ENCODE measurements at places on chromosomes 1 and 21.

DNA sequence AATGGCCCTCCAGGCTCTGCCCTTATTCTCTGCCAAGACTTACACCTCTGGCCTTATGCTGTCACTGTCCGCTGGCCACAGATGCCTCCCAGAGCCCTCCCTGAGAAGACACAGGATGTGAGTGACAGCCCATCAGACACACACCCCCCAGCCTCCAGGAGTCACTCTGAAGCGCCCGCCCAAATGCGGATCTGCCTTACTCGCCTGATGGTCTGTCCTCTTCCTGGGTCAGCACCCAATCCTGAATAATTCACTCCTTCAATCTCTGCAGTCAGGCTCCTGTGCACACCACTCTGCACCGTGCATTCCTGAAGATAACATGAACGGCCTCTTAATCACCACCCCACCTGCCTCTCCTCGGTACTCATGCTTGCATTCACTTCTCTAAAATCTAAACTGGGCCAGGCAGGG is 14.7 kb downstream of the CLSTN1 start:
- DNase-seq: peak; percentile 41

- no peak for DNase-seq
These were observed 55.8 kb downstream of the FBXO2 start for GRCh38 chr1:11598461-11598860.

GRCh38 chr1:201013991-201014815 is 9.3 kb downstream of the KIF21B start:
- DNase-seq: no peak

DNA sequence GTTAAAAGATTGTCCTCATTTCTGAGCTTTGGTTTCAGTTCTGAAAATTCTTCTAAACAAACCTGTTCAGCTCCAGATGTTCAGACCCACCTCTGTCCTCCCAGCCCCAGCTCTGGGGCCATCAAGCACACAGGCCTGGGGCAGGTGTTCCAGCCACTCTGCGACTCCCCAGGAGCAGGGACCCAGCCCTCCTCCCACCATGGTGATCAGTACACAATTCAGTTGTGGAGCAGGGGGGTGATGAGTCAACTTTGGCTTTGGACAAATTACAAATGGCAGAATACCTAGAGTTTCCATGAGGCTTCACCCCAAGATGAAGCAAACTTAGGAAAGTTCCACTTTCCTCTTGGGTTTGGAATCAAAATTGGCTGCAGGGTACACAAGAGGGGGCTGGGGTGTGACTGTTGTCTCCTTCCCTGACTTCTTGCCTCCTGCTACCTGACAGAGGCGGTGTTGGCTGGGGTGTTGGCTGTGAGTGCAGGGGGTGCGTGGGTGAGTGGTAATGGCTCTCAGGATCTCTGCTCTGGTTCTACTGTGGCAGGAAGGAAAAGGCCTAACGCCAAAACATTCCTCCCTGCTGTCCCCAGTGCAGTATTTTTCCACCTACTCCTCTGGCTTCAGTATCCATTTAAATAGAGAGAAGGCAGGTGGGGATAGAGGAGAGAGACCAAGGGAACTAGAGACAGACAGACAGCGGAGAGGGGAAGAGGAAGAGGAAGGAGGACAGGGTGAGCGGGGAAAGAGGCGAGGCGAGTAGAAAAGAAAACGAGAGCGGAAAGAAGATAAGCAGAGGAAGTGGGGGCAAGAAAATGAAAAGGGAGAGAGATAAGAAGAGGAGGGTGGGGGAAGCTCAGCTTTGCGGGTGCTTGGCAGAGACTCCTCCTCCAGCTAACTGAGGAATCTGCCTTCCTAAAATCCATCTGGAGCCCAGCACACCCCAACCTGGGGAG is 20.6 kb upstream of the LRRN2 start:
- no peak for DNase-seq

DNA sequence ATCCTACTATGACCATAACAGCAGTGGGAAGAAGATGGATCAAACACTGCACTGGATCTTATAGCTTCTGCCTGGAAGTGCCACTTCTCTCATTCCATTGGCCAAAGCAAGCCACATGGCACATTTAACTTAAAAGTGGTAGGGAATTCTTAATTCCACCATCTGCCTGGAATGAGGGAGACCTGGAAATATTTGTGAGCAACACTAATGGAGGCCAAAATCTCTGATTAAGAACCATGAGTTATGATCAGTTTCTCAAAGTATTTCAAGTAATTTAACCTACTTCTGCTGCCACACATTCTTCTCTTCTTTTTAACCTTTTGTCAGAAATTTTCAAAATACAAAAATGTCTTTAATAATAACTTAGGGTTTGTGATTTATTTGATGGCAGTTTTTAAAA is 154.0 kb upstream of the C1orf87 start:
- no peak for DNase-seq

GRCh38 chr1:244381878-244382565 is 69.7 kb downstream of the ADSS2 start:
- DNase-seq: no peak

- DNase-seq: no peak
These were observed 77.7 kb downstream of the SLC16A1 start for GRCh38 chr1:112878321-112878720.

GRCh38 chr21:44253832-44254710 is 7.6 kb downstream of the DNMT3L start:
- peak; percentile 70 for DNase-seq

DNA sequence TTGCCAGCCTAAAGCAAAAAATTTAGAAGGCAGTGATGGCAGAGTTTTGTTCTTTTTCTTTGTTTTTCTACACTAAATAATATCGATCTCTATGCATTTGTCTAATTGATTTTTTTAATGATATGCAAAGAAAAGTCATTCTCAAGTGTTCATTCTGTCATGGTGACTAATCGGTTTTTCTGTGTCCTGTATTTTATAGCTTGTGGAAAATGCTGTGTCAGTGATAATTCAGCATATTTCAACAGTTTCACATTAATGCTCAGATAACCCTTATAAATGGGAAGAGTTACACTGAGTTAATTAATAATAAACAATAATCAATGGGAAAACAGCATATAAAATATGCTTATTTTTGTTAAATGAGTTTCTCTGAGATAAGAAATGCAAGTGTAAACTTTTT is 824.9 kb downstream of the AMY1C start:
- no peak for DNase-seq

GRCh38 chr1:150225546-150225945 is 10.4 kb downstream of the ANP32E start:
- DNase-seq: no peak

- DNase-seq: no peak
These were observed 96.0 kb upstream of the BTG3 start for GRCh38 chr21:17708522-17709265.

DNA sequence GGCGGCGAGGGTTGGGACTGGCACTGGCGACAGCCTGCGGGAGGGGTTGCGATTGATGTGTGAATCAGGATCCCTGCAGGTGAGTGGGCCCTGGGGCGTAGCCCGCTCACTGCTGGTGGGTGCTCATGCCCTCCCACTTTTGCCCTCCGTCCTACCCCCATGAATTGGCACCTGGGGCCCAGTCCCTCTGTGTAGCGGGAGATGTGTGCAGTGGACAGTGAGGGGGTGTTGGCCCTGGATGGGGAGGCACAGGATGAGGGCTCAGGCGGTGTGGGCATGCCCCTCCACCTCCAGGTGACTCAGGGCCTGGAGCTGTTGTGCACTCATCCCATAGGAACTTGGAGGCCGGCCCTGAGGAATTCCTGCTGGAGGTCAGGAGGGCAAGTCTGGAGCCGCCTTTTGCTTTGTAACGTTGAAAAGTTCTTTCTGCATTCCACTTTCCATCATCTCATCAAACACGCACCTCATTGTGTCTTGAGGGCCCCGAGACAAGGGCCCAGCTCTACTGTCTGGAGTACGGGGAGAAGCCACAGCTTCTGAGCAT is 3.0 kb downstream of the PEAR1 start:
- DNase-seq: no peak

- no peak for DNase-seq
These were observed 139.9 kb upstream of the ZNF644 start for GRCh38 chr1:91161749-91162148.

DNA sequence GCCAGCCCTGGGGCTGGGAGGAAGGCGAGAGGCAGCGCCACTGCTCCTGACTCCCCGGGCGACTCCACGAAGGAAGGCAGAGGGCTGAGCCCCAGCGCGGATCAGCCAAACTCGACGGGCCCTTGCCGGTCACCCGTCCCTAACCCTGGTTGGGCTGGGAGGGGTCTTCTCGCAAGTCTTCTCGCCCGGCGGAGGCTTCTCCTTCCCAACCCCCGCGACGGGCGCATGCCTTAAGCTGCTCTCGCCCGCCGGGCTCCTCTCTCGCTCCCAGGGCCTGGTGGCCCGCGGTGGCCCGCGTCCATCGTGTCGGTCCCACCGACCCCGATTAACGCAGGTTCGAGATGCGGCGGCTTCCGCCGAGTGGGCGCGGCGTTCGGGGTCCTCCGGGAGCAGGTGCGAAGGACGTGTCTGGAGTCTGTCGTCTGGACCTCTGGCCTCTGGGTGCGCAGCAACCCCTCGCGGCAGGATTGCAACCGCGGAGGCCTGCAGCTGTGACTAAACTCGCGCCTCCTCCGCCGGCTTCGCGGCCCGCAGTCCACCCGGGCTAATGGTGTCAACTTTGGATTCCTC is 29.0 kb upstream of the PPM1J start:
- DNase-seq: no peak

- no peak for DNase-seq
These were observed 37.1 kb downstream of the TRAPPC10 start for GRCh38 chr21:44049182-44049581.

DNA sequence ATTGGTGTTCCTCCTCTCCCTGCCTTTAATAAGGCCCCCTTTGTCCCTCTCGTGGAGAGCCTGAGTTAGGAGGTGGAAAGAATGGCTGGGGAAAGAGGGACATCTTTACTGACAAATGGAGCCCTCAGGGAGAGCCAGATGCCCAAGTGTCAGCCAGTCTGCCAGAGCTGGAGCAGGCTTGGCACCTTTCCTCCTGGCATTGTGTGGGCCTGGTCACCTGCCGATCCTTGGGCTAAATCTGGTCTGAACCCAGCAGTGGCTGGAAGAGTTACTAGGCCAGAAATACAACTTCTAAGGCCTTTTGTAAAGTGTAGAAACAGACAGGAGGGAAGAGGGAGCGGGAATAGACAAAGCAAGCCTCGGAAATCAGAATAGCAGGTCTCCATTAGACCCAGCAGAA is 24.9 kb downstream of the VANGL1 start:
- DNase-seq: no peak
